ENCODE measurements at places on chromosomes 2 and 18. TPM values are rescaled to one million over a fixed set of nuclear protein-coding genes. Genes with fewer than 3 reads are reported as not detected.

DNA sequence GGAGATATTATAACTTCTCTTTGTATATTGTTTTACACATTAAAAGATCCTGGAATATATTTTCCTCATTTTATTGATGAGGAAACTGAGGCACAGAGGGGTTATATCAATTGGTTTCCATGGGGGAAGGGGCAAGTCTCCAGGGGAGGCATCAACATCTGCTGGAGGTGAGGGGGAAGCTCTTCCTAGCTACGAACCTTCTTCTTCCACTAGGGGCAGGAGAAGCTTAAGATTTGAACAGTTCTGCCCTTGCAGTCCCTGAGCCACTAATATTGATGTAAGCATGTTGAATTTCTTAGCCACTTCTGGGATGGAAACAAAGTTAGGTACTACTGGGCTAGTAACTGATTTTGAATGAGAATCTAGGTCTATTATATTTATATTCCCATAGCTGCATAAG is 140.1 kb upstream of the AQP4 start:
- DNase-seq: no peak

DNA sequence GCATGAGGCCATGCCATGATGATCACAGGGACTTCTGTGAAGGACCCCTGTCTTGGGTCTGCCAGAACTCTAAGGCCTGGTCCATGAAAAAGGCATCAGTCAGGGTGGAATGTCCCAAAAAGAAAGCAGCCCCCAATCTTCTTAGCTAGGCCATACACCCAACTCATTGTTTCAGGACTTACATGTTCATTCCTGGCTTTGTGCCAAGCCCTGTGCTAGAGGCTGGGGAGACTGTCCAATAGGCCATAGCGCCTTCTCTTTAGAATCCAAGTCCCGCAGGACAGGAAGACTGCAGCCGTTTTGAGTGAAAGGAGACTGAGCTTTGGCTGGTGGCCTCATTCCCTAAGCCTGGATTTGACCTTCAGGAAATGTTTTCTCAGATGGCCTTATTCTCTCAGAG is 247.3 kb downstream of the PRKCE start:
- no peak for DNase-seq

DNA sequence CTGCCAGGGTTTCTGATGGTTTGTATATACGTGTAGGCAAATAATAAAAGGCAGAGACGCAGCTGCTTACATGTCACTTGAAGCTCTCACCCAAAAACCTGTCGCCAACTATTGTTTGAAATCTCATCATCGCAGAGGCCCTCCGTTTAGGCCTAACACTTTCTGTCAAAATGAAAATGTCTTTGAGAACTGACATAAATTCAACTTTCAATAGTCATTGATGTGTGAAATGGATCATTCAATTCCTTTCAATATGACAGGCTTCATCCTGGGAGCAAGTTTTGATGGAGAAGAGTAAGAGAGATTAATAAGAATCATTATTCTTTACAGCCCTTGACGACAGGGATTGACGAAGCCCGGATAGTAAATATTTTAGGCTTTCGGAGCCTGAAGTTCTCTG is 2.7 kb downstream of the ACTG2 start:
- no peak for DNase-seq

DNA sequence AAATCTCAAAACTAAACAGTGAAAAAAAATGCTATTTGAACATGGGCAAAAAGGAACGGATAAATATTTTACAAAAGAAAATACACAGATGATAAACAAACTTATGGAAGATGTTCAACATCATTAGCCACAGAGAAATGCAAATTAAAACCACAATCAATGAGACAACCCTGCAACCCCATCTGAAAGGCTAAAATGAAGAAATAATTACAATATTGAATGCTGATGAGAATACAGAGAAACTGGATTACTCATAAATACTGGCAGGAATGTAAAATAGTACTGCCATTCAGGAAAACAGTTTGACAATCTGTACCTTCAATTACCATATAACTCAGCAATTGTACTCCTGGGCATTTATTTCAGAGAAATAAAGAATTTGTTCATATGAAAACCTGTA is 193.1 kb upstream of the UBE2E3 start:
- DNase-seq: no peak

DNA sequence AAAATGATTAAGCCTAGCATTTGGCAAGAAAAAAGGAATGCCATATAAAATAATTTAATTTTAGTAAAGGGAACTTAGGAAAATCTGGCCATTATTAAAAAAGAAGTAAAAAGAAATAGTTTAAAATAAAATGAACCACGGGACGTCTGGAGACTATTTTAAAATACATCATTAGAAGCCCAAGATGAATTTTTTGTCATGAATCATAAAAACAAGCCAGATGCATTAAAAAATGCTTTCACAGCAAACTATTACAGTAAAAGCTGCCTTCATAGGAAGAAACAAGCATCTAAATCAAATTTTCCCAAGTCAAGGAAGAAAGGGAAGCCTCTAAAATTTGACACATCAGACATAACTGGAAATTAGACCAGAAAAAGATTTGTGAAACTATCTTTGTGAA is 33.0 kb downstream of the COL5A2 start:
- no peak for DNase-seq

- no peak for DNase-seq
Measured at GRCh38 chr2:174594456-174594855, 3.1 kb downstream of the WIPF1 start.

DNA sequence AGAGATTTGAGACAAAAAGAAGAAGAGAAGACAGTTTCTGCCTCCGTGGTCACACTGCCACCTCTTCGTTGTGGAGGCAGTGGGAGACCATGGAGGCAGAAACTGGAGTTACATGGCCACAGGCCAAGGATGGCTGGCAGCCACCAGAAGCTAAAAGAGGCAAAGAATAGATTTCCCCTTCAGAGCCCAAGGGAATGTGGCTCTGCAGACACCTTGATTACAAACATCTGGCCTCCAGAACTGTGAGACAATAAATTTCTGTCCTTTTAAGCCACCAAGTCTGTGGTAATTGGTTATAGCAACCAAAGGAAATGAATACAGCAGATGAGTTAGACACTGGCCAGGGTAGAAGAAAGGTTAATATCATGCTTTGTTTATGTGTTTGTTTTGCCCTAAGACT is 420.4 kb upstream of the LYPD1 start:
- no peak for DNase-seq

DNA sequence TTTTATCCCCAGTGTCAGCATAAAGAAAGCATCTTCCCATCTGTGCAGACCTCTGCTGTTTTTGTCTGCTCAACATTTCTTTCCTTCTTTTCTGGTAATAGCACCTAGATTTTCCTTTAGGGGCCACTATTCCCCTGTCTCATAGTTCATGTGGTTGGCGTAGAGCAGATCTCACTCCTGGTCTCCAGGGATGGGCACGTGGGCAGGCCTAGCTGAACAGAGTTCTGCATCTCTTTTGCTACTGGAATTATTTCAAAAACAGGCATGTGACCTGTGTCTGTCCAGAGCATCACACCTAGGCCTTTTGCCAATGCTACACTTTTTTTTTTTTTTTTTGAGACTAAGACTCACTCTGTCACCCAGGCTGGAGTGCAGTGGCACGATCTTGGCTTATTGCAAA is 17.7 kb upstream of the ICOS start:
- no peak for DNase-seq

- no peak for DNase-seq
Measured at GRCh38 chr2:212912445-212913103, 238.8 kb downstream of the IKZF2 start.

DNA sequence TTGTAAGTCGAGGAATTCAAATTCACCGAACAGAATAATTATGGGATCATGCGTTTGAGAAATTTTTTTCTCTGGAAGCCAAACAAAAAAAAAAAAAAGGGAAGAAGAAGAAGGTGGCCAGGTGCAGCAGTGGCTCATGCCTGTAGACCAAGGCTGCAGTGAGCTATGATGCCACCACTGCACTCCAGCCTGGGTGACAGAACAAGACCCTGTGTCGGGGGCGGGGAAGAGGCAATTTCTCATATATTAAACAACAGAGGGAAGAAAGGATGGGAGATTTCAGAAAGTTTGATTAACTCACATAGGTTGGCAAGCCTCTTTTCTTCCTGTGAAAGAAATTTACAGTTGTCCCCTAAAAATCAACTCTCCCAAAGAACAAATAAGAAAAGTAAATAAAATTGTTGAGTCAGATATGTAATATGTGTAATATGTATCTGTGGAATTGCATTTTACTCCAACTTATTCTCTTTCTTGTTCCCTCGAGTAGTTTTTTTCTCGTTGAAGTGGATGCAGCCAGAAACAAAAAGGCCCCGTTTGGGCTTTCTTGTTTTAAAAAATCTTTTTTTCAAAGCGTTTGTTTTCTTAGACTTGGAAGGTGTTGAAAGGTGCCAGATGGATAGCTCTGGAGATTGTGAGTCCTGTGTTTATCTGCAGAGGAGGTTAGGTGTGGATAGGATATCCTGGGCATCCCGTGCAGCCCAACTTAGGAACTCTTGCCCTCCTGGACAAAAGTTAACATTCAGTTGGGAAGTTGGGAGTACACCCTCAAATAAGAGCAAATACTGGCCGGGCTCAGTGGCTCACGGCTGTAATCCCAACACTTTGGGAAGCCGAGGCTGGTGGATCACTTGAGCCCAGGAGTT is 25.4 kb upstream of the FMNL2 start:
- DNase-seq: no peak

GRCh38 chr2:159126432-159127022 is 158.1 kb downstream of the TANC1 start:
- DNase-seq: no peak

DNA sequence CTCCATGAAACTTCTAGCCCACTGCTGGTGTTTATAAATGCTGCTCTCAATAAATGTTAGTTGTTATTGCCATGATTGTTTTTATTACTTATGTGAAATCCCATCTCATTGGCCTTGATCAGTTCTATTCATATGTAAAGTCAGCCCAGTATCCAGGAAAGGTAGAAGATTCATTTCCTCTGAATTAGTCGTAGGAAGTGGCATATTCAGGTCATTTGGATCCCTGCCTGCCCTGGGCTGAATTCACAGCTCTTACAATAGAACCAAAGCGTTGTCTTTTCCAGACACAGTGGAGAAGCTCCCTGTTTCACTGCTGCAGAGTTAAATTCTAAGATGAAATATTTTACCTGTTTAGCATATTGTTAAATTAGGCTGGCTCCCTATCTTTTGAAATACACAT is 70.3 kb downstream of the MAIP1 start:
- no peak for DNase-seq

The FBXO15 gene
- total RNA-seq: not detected

The RAB12 gene
- total RNA-seq: 61.0 TPM

The SLC5A7 gene
- 1.2 TPM for total RNA-seq

The HMSD gene
- not detected for total RNA-seq
